ENCODE measurements at places on chromosomes 2 and 18.

GRCh38 chr2:195574312-195574711 lies 82.7 kb upstream of the SLC39A10 start:
- DNase-seq: no peak

- DNase-seq: no peak
Measured at GRCh38 chr2:73836141-73836943, 7.6 kb downstream of the STAMBP start.

DNA sequence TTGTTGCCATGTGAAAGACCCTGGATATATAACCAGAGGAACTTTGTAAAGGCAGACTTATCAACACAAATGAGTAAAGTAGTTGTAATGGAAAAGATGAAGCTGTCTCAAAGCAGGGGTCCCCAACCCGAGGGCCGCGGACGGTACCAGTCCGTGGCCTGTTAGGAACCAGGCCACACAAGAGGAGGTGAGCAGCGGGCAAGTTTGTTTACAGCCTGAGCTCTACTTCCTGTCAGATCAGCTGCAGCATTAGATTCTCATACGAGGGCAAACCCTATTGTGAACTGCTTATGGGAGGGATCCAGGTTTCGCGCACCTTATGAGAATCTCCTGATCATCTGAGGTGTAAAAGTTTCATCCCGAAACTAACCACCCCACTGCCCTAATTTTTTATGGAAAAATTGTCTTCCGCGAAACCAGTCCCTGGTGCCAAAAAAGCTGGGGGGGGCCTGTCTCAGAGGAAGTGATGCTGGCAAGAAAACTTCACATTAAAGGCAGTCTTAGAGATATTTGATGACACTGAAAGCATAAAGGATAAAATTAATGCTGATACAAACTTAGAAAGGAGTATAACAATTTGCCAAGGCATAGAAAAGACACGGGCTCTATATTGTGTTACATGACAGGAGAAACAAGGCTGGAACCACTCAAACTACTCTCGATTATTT lies 57.5 kb upstream of the MSTN start:
- no peak for DNase-seq

DNA sequence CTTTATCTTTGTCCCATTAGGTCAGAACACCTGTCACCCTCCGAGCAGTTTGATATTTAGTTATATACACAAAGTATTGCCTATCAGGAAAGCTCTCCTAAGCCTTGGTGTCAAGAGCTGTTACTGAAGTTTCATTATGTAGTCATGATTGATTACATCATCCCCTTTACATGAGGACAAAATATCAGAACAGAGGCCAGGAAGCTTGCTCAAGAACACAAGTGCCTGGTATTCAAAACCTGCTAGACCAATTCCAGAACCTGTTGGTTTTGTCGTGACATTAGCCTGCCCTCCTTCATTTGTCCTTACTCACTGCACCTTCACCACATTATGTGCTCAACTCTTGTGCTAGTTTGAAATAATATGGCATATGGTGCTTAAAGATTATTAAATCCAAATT lies 377.1 kb downstream of the CDH19 start:
- DNase-seq: no peak

- peak; percentile 37 for DNase-seq
Measured at GRCh38 chr2:55010149-55010591, 40.1 kb downstream of the RTN4 start.

DNA sequence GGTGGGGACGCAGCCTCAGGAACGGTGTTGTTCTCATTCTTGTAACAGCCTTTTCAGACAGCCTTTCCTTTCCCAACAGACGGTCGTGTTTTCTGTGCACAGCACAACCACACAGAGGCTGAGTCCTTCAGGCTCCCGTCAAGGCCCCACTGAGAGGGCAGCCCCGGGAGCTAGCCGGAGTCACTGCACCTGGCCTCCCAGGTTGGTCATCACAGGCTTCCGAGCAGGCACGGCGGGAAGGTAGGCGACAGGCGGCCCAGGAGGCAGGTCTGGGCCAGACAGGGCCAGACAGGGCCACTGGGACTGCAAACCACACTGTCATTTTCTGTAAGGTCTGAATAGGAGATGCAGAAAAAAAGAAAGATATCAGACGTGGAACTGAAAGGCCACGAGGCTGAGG lies 570.8 kb downstream of the GALR1 start:
- DNase-seq: no peak

DNA sequence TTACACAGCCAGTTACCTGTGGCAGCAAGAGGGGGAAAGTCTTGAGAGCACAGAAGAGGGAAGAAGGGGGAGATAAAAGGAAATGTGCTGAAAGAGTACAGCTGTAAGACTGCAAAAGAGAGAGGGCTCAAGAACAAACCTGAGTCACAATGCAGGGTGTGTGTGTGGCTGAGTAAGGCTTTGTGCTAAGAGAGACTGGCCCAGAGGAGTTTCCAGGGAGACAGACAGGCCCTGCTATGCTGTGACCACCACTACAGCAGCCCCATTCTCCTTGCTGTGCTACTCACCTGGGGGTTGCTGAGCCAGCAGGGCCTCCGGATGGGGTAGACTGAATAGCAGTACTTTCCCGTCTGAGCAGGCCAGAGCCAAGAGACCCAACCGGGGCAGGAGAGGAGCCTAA lies 12.4 kb upstream of the MPV17 start:
- no peak for DNase-seq

GRCh38 chr2:171404261-171404660 lies 29.5 kb downstream of the METTL8 start:
- DNase-seq: no peak

All from posterior cingulate gyrus (tissue), 11 donors.